ENCODE measurements at places on chromosomes 7 and 10.

- no peak for DNase-seq
These were observed 107.5 kb downstream of the POU6F2 start for GRCh38 chr7:39085189-39085588.

DNA sequence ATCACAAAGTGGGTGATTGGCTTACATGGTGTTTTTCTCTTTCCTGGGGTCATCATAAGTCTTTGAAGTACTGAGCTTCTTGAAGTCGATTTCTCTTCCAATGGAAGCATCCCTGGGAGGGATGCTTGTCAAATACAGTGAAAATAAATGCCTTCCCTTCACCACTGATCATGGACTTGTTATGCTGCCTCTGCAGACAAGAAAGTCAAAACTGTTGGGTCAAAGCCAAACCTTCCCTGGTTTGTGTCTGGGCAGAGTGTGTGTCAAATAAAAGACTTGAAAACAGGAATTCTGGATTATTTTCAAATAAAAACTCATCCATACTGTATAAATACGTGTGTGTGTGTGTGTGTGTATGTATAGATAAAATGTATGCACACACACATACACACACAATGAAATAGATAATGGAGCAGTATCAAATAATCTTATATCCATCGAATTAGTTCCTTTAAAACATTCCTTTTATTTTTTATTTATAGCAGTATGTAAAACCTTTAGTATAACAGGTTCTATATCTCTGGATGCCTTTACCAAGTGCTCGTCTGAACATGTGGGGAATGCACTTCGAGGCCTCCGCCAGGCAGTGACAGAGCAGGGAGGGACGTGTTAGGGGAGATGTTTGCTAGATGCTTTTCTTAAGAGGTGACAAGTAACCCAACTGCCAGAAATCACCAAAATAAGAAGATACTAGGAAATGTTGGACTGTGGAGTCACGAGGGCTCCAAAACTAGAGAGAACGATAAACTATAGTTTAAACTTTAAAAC, 27.2 kb upstream of the WNT16 start:
- no peak for DNase-seq

DNA sequence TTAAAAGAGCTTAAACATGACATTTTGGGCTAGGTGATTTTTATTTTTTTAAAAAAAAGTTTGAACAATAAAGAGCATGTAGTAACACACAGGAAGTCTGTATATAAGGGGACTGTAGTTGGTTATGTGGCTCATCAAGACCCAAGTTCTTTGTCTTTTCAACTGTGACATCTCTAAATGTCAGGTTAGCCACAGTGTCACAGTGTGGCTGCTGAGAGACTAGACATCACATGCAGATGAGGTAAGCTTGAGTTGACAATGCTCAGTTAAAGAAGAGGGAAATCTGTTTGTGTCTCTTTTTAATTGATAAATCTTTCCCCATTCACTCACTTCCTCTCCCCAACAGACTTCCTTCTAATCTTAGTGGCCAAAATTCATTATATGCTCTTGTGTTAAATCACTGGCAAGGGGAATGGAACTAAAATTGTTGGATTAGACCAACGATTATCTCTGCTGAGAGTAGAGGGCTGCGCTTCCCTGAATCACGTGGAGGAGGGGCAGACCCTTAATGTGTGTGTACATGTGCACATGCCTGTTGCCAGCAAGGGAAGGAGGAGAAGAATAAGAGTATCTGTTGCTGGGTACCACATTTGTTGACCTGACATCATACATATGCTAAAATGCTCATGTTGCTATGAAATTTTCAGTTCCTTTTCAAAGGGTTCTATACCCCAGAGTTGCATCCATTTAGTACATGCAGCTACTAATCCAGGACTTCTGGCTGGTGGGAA, 78.3 kb downstream of the MMRN2 start:
- no peak for DNase-seq

DNA sequence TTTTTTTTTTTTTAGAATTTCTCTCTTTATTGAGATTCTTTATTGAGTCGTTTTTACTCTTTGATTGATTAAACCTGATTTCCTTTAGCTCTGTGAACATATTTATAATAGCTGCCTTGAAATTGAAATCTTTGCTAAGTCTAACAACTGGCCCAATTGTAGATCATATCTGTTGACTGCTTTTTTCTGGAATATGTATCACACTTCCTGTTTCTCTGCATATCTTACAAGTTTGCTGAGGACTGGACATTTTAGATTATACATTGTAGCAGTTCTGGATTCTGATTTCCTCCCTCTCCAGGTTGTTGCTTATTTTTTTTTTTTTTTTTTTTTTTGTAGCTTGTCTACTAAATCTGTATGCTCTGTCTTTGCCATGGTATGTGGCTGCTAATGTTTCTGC, 56.3 kb downstream of the PRKAR2B start:
- no peak for DNase-seq

GRCh38 chr7:28806841-28807240, 151.3 kb downstream of the TRIL start:
- DNase-seq, result no peak

GRCh38 chr7:130927564-130927963, 193.6 kb upstream of the KLF14 start:
- no peak for DNase-seq

- DNase-seq, result no peak
These were observed 43.6 kb upstream of the KLF6 start for GRCh38 chr10:3828404-3829155.

DNA sequence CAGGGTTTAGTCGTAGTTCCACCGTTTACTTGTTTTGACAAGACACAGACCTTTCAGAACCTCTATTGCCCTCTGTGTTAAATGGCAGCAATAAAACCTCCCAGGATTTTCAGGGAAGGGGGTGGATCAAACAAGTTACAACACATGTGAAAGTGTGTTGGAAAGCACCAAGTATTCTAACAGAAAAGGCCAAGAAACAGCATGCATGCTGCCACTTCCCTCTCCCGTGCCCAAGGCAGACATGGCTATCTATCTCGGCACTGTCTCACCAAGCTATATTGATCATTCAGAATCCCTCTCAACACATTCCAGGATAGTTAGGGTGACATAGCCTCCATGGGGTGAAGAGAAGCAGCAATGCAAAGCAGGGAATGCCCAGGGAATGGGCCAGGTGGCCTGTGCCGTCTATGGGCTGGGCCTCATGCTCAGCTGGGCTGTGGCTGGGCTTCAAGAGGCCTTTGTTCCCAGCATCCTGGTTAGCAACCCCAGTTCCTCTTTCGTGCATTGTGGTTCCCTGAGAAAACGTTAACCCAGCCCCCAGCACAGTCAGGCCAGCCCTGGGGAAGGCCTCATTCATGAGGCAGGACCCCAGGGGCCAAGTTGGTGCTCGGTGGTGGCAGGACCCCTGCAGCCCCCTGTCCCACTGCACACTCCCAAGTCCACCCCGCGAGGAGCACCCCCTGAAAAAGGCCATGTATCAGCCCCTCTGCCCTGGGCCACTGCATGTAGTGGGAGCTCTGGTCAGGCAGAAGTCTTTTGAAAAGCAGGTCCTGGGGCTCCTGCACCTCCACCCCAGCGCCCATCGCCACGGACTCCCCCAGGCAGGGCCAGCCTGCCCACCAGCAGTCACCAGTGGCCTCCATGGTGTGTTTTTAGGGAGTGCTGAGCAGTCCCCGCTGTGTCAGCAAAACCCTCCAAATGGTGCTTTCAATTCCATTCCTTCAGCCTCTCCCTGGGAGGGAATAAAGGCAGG, 25.5 kb downstream of the VSIR start:
- DNase-seq, result no peak

DNA sequence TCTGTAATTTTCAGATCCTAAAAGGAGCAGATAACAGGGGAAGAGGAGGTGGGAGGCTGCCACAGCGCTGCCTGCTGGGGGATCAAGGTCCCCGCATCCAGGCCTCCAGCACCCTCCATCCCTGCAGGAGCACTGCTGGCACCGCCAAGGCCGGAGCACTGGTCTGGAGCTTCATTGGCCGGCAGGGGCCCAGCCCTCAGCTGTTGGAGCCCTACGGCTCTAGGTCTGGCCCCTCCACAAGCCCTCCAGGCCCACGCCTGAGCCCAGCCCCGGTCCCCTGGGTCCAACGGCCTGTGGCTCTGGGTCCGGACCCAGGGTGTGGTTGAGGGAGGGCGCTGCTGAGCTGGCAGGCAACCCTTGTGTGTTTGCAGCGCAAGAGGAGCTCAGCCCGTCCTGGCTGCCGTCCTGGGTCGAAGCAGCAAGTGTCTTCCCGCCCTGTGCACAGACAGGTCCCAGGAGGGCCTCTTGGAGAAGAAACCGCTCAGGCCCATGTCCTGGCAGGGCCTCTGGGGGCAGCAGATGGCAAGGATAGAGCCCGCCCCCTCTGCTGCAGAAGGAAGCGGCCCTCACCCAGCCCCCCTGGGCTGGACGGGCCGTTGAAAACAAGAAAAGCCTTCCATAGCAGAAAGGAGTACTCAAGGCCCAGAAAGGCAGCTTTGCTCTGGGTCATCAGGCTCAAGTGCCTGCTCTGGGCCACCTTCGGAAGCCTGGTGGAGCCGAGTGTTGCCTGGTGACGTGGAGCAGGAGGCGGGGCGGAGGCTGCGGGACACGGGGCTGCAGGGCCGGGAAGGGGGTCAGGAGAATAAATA, 54.3 kb upstream of the TNRC18 start:
- DNase-seq, result no peak

DNA sequence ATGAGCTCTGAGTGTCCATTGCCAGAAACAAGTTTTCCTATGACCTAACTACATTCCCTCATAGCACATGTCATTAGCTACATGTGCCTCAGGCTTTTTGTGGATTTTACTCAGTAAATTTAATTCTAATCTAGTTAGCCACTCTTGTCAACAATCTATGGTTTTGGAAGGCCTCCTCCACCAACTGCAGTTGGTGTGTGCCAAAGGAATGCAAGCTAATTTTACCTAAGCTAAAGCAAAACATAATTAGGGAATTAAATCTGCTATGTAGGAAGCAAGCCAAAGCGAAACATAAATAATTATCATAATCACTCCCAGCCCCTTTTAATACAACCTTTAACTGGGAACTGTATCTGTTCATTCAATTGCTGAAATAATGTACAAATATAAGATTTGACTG, 3.5 kb upstream of the CTTNBP2 start:
- no peak for DNase-seq

DNA sequence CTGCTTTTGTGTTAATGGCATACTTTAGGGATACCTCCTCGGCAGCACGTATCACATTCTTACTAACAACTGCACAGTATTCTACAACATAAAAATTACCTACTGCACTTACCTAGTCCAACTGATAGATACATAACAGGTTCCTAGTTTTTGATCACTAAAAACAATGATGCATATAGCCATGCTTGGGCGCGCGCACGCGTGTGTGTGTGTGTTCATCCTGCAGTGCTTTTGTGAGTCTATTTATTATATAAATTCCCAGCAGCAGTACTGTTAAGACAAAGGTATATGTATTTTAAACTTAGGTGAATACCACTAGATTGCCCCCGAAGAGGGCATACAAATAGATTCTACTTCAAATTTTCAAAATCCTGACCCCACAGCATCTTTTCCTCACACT, 181.4 kb downstream of the ELMO1 start:
- DNase-seq, result no peak

DNA sequence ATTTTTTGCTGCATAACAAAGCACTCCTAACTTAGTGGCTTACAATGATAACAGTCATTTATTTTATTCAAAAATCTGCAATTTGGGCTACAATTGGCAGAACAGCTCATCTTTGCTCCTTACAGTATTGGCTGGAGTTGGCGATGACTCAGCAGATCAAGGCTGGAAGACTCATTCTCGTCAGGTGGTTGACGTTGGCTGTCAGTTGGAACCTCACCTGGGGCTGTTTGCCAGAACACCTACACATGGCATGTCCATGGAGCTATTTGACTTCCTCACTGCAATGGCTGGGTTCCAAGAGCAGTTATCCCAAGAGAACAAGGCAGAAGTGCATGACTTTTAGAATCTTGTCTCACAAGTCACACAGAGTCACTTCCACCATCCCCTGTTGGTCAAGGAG, 75.1 kb downstream of the NOD1 start:
- DNase-seq, result no peak

Measured in chondrocyte (in vitro differentiated cells).